Activated gamma-delta T cell treated with Interleukin-2 at 50 U/mL for 16 hours (primary cell): ENCODE measurements at places on chromosomes 2 and 18.

DNA sequence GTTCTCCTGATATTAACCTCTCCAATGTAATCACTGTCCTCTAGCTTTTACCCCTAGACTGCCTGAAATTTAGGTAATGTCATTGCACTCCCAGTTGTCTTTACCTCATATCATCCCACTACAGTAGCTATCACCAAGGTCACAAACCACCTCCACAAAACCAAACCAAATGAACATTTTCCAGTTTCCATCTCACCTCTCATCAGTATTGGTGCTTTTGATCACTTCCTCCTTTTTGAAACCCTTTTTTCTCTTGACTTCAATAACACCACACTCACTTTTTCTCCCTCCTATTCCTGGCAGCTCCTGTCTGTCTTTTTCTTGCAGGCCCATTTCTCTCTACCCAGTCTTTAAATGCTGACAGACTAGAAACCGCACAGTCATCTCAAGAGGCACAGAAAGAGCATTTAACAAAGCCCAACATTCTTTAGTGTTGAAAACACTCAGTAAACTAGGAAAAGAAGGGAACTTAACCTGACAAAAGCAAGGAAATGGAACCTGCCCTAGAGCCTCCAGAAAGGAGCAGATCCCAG is 95.9 kb upstream of the SIX2 start:
- DNase-seq, result no peak

DNA sequence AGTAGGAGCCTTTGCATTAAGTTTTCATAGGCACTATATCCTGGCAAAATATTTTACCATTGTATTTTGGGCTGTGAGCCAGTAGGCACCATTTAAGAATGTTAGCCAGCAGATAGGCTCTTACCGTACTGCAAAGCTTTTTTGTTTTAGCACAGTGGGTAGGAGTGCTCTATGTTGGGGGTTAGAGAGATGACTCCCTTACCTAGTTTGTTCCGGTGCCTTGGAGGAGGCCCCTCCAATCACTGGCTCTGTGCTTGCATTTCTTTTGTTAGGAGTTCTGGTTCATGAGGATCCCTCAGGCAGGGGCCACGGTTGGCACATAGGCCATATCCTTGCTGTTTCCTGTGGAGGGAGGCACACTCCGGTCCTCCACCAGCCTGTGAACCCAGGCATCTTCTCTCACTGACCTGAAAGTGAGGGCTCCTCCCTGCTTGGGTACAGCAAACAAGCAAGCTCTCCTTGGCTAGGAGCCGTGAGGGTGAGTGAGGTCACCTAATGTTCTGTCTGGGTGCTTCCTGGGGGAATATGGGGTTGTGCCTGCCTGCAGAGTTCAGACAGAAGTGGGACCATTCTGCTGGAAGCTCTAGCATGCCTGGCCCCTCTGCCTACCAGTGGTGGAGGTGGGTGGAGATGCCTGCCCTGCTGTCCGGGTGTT is 29.8 kb downstream of the LTBP1 start:
- no peak for DNase-seq

GRCh38 chr2:201854841-201855240 is 48.5 kb downstream of the CDK15 start:
- no peak for DNase-seq

GRCh38 chr2:126329173-126329572 is 326.8 kb upstream of the GYPC start:
- DNase-seq, result no peak

DNA sequence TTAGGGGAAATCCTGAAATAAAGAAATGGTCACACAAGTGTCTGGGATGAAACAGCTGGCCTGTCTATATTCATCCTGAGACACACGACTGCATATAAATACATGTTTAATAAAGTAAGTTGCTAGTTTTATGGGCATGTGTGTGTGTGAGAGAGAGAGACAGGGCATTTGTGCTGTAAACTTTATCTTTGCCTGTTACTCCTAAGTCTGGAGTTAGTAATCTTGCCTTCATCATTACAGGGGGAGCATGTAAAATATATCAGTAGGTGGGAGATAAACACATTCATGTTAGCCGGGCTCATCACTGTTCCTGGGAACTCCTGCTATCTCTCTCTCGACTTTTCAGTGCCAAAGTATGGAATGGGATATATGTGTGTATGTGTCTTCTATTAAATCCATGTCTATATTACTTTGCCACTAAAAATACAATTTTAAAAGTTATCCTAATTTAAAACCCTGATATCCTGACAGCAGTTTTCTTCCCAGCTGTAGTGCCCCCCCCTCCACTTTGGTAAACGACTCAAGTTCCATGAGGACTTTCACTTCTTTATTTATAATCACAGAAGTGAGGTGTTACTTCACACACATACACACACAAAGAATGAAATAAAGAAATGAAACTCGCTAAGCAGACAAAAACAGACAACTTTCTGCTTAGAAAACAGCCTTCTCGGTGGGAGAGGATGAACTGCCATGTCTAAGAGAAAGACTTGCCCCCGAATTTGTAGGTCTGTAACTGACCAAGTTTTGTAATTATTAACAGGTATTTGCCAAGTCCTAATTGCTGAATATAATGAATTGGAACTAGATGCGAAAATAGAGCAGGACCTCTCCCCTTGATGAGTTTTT is 947 bp downstream of the ZEB2 start:
- no peak for DNase-seq

GRCh38 chr2:85395912-85396475 is 14.2 kb downstream of the CAPG start:
- DNase-seq, result no peak

DNA sequence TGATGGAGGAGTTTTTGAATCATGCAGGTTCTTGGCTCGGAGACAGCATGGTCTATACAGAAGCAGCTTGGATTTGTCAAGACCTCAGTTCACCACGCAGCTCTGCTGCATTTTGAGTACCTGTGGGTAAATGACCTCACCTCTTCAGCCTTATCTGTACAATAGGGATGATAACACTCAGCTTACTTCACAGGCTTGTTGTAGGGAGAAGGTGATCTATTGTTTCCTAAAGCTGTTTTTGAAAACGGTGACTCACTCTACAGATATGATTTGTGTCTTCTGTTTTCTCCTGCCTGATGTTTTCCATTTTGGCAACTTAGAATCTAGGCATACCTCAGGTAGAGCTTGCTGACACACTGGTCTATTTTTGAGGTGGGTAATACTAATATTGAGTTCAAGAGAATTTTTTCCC is 80.3 kb downstream of the FMNL2 start:
- DNase-seq, result no peak

GRCh38 chr2:241675885-241676284 is 10.7 kb downstream of the DTYMK start:
- DNase-seq, result no peak

GRCh38 chr2:186542002-186542401 is 47.9 kb upstream of the ITGAV start:
- no peak for DNase-seq

DNA sequence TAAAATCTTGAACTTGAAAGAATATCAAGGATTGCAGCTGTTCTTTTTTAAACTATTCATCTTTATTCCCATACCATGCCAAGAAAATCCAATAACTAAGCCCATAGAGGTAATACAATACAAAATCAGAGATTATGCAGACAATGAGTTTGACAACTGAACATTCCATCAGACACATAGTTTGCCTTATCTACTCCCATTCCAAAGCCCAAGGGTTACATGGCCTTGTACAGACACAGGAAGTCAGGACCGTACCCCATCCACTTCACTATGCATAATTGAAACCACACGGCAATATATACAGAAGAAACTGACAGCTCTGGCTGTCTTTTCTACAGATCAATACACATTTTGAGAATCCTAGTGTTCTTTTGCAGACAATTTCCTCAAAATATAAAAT is 181.3 kb downstream of the TMX3 start:
- DNase-seq, result no peak

DNA sequence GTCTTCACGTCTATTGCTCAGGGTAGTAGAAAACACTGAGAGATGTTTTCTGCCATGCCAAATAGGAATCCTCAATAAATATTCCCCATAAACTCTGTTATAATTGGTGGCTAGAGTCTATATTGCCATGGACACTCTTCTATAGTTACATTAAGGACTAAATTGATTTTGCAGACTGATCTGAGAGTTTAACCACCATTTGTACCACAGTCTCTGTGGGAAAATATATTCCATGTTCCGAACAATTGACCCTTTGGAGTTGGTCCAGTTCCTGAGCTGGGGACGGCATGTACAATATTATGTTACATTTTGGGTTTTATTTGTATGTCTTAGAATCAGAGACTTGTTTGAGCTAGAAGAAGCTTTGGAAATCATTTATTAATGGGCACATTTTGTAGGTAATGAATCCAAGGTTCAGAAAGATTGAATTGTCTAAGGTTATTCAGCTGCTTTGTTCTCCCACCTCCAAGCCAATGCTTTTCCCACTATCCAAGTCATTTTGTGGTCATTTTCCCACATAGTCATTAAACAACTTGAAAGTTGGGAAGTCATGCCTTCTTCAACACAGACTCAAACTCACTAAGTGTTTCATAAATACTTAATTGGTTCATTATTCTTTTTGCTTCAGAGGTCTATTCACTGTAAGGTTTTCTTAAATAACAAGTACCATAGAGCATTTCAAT is 5.1 kb upstream of the PPP1CB start:
- DNase-seq, result no peak

DNA sequence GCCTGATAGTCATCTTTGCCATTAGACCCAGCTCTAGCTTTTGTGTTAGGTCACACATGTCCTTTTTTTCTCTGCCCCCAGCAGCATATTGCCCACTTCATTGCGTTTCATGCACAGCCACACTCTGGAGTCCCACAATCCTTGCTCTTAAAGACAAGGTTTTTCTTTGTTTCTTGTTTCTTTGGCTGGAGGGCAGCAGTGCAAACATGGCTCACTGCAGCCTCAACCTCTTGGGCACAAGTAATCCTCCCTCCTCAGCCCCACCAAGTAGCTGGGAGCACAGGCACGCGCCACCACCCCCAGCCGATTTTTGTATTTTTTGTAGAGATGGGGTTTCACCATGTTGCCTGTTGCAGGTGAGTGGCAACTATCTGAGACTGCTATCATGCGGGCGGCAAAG is 16.9 kb upstream of the PAPOLG start:
- DNase-seq, result no peak

- no peak for DNase-seq
Observed at GRCh38 chr2:178635897-178636296, 155.6 kb downstream of the PLEKHA3 start.

DNA sequence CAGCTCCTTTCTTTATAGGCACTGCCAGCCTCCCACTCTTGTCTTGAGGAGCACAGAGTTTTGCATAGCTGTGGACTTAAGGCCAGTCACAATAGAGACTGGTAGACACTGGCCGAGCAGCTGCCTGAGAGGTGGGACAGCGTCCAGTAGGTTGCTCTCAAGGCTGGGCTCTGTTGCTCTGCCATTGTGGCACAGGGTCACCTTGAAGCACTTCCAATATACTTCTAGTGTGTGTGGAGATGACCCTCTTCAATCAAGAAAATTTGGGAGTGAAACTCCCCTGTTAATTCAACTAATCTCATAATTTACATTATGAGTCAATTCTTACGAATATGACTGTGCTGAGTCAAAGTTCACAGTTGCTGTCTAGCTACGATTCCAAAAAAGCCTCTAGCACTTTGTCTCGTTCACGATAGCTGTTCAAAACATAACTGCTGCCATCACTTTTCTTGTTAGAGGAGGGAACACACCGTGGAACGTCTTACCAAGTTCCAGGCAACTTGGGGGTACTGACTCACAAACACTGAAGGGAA is 636.2 kb downstream of the EPHA4 start:
- no peak for DNase-seq

GRCh38 chr2:46811379-46812310 is 104.0 kb downstream of the MCFD2 start:
- DNase-seq, result no peak

GRCh38 chr2:240136671-240137292 is 677 bp upstream of the COPS9 start:
- no peak for DNase-seq

DNA sequence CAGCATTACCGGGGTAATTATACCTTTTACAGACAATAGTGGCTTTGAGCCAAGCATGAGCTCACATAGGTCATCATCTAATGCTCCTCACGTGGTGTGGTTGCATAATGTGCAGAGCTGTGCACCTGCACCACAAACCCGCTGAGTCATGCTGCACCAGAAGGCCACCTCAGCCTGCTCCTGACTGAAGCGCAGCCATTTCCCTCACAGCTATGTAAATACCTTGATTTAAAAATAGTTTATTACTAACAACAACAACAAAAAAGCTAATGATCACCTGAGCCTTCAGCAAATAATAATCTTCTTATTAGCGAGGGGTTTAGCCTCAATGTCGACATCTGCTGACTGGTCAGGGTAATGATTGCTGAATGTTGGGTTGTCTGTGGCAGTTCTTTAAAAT is 238.8 kb downstream of the MBD5 start:
- DNase-seq, result no peak

DNA sequence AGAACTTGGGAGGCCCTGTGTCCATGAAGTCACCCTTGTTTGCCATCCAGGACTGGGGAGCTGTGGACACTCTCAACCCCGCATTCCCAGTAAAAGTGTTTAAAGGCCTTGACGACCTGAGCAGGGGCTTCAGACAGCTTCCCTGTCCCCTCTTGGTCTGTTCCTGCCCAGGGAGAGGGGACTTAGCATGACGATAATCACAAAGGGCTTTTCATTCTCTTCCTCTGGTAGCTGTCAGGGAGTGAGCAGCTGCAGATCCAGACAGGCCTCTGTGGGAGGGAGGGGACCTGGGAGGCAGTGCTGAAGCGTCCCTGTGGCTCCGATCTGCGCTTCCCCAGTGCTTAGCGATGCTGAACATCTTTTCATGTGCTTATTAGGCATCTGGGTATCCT is 77.8 kb upstream of the HS6ST1 start:
- no peak for DNase-seq
